ENCODE measurements at places on chromosomes 11 and 22.
A peak's percentile ranks its signal among the peaks of the same experiment; 100 is the strongest.

DNA sequence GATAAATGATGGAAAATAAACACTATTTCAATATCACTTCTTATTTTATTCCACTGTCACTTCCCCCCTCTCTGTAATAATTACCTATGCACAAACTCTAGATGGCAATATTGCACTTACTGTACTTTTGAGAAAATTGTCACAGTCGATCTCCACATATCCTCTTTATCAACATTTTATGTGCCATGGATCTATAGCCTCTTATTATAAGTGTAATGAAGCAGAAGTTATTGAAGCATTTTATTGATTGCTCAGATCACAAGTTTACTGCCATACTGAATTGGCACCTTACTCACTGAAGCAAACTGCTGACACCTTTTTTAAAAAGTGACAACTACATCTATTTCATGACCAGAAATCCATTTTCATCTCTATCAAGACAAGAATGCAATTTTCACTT is 133.4 kb downstream of the DCDC1 start:
- DNase-seq: no peak

GRCh38 chr11:105718641-105719040 is 108.8 kb downstream of the GRIA4 start:
- no peak for DNase-seq

- DNase-seq: no peak
Observed at GRCh38 chr11:88275636-88276035, 61.9 kb downstream of the CTSC start.

DNA sequence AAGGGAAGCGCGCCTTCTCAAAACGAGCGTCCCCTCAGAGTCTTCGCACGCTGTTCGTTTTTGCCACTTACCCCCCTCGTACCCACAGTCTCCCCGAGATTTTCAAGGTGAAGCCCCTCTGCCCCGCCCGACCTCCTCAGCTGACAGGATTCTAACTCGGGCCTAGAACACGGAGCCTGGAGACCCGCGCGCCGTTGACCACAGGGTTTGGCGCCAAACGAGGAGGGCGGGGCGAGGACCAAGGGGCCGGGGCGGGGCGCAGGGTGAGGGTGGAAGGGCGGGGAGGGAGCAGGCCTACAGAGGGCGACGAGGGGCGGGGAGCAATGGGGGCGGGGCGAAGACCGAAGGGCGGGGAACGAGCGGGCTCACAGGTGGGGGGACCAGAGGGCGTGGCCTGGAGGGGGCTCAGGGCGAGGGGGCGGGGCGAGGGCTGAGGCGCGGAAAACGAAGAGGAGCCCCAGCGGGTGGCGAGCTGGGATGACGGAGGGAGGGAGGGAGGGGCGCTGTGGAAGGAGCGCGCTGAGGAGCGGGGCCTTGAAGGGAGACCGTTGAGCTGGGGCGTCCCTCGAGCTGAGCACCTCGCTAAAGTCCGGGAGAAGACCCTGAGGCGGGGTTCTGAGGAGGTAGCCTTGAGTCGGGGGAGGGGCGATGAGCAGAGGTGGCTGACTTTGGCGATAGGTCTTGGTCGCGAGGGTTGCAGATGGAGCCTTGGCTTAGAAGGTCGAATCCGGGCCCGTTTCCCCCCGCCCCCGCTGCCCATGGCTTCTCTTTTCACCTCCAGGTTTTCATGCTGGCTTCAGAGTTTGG is at the start of gene DMC1:
Gene DMC1 (minus strand): TSS at position 212 of the 807 bp plus-strand sequence. CDS start 1,927 bp downstream, outside the sequence.
- peak; percentile 54 for DNase-seq

GRCh38 chr22:46245511-46245910 is 4.6 kb downstream of the CDPF1 start:
- DNase-seq: no peak

DNA sequence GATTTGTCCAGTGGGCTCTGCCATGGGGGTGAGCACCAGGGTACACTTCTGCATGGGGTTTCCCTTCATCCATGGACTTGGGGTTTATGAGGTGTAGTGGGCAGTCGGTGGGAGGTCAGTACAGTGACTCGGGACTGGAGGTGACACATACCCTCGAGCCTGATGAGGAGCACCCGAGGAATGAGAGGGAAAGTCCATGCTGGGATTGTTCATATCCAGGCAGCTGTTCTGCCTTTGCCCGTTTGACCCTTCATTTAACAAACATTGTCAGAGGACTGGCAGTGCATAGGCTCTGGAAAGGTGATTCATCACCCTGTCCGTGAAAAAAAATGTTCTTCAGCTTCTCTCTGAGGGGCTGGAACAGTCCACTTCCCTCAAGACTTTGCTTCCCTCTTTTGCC is 2.7 kb downstream of the NAV2 start:
- DNase-seq: no peak

DNA sequence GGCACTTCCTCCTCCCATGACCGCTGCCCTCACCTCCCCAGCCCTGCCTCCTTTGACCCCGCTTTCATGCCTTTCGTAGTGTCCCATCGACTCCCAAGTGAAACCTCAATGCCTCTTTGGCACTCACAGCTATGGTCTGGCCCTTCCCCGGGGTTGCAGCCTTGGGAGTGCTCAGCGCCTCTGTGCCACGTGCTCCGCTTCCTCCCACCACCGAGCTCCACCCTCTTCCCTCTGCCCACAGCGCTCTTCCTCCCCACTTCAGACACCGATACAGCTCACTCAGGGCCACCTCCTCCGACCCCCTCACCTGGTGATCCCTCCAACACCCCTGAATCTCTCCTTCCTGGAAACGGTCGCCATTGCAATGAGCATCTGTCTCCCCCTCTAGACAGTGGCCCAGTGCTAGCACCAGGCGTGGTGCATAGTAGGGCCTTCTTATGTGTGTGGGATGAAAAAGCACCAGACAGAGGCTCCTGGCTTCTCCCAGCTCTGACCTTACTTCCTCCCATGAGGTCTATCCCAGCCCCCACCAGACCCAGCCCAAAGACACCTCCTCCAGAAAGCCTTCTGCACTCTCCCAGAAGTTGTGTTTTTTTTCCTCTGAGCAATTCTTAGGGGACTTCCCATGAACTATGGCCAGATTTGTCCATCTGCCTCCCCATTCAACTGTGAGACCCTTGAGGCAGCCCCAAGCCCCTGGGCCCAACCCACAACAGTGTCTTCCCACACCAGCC is 16.4 kb upstream of the SCGB1A1 start:
- peak; percentile 53 for DNase-seq

GRCh38 chr11:79413268-79413667 is 27.6 kb downstream of the TENM4 start:
- DNase-seq: no peak

GRCh38 chr11:13126430-13126829 is 117.3 kb downstream of the RASSF10 start:
- DNase-seq: no peak

GRCh38 chr11:2961080-2961479 is 31.0 kb downstream of the NAP1L4 start:
- DNase-seq: no peak

- no peak for DNase-seq
Observed at GRCh38 chr11:80241766-80242165, 800.9 kb upstream of the TENM4 start.

GRCh38 chr11:30567120-30567519 is 19.0 kb downstream of the MPPED2 start:
- DNase-seq: no peak

GRCh38 chr11:3840870-3841425 is at the start of gene RHOG:
Gene RHOG (minus strand): TSS chr11:3840959. CDS start chr11:3828138, 12,821 bp downstream.
- DNase-seq: peak; percentile 84

GRCh38 chr11:41256041-41256440 is 203.4 kb downstream of the LRRC4C start:
- no peak for DNase-seq

- DNase-seq: no peak
Observed at GRCh38 chr11:100753571-100753970, 66.5 kb downstream of the ARHGAP42 start.

DNA sequence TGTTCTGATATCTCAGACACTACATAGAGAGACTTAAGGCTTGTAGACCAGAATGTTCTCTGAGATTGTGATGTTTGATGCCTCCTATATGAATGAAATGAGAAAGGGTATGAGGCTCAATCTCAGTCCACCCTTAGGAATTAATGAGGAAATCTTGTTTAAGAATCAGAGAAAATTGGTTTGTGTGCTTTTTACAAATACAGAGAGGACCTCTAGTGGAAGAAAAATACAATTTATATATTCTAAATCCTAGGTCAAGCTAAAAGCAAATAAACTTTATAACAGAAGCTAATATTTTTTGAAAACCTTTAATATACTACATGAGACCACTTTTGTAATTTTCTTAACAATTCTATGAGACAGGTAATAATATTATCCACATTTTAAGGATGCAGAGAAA is 5.0 kb upstream of the OR52H1 start:
- DNase-seq: no peak

- no peak for DNase-seq
Observed at GRCh38 chr22:36554098-36554497, 25.1 kb upstream of the EIF3D start.

GRCh38 chr11:117295438-117296137 is 4.4 kb downstream of the BACE1-AS start:
- DNase-seq: no peak

DNA sequence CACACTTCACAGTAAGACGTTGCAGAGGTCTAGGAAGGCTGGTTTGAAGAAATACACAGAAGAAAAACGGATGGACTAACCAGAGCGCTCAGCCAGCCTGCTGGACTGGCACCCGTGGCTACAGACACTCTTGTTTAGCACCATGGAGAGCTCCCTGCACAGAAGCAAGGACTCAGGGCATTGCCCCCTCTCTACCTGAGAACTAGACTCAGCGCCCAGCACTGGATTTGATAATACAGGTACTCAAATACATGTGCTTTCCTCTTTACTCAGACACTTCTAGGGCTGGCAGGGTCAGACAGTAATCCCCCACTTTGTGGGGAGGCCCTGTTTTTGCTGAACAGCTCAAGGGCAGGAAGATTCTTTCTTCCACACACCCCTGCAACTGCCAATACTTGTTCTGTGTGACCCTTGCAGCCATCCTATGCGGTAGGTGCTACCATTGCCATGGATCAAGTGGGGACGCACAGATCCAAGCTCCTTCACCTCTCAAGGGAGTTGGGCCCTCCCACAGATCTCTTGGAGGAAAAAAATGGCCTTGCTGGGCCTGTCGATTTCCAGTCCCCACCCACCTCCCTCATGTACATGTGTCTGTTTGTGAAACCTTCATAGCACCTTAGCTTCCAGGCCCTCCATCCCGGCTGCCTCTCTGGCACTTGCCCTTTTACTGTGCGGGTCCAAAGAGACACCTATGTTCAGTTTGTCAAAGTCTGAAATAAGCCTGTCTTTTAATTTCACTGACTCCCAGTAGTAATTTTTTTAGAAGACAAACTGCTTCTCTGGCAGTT is 5.1 kb upstream of the P2RX6 start:
- no peak for DNase-seq

DNA sequence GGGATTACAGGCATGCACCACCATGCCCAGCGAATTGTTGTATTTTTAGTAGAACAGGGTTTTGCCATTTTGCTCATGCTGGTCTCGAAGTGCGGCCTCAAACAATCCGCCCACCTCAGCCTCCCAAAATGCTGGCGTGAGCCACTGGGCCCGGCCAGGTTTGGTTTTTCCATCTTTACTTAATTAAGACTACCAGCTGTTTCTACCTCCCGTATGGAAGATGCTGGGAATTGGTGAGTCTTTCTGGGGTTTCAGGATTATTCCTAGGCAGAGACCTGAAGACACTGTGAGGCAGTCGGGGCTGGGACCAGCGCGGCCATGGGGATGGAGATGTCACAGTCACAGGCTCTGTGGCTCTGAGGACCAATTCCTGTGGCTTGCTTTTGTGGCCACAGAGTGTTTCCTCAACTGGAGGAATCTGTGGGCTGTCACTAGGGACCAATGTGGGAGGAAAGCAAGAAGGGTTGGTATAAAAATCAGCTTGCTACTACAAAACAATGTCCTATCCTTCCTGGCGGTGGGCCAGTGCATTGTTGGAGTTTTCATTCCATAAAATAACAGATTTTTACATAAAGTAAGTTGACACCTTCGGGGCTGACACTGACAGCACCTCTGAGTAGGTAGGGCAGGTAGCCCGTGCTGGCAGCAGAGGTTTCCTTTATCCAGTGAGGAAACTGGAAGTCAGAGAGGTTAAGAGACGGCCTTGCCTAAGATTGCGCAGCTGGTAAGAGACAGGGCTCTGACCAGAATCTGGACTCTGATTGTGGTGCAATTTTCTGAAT is 8.4 kb upstream of the FTH1 start:
- no peak for DNase-seq

- DNase-seq: no peak
Observed at GRCh38 chr11:44760917-44761550, 34.3 kb downstream of the TSPAN18 start.

GRCh38 chr22:40178417-40179409 is 988 bp downstream of the TNRC6B start:
- DNase-seq: no peak

- peak; percentile 27 for DNase-seq
Observed at GRCh38 chr11:95764267-95764898, 25.2 kb downstream of the FAM76B start.

DNA sequence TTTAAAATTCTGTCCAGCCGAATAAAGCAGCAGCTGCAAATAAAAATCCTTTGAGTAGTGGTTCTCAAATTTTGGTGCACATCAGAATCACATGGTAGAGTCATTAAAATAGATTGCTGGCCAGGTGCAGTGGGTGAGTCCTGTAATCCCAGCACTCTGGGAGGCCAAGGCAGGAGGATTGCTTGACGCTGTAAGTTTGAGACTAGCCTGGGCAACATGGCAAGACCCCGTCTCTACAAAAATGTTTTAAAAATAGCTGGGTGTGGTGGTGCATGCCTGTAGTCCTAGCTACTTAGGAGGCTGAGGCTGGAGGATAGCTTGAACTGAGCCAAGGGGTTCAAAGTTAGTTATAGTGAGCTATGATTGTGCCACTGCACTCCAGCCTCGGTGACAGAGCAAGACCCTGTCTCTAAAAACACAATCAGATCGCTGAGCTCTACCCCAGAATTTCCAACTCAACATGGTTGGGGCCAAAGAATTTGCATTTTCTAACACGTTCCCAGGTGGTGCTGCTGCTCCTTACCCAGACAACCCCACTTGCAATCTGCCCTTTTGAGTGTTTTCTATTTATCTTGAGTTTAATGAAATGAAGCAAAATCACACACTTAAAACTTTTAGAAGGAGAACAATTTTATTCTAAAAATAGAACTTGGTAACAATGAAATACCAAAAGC is 48.8 kb downstream of the BIRC2 start:
- no peak for DNase-seq

- no peak for DNase-seq
Observed at GRCh38 chr11:44773351-44773965, 46.7 kb downstream of the TSPAN18 start.
